ENCODE measurements at places on chromosomes 16 and 17.

GRCh38 chr16:58109330-58109729, 19.9 kb downstream of the CFAP20 start:
- no peak for DNase-seq

GRCh38 chr17:20960871-20961270, 81.9 kb downstream of the USP22 start:
- DNase-seq: no peak

DNA sequence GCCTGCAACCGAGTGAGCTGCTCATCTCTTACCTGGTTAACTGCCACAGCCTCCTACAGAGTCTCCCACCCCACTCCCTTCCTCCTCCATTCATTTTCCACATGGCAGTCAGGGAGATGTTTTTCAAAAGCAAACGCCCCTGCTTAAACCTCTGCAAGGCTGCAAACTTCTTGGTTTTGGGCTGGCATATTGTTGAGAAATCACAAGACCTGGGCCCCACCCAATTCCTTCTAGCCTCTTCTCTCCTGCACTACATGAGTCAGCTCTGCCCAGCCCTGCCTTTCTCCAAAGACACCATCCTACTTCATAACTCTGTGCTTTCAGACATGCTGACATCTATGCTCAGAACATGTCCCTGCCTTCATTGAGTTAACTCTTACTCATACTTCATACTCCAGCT, 136.1 kb downstream of the SPACA3 start:
- no peak for DNase-seq

DNA sequence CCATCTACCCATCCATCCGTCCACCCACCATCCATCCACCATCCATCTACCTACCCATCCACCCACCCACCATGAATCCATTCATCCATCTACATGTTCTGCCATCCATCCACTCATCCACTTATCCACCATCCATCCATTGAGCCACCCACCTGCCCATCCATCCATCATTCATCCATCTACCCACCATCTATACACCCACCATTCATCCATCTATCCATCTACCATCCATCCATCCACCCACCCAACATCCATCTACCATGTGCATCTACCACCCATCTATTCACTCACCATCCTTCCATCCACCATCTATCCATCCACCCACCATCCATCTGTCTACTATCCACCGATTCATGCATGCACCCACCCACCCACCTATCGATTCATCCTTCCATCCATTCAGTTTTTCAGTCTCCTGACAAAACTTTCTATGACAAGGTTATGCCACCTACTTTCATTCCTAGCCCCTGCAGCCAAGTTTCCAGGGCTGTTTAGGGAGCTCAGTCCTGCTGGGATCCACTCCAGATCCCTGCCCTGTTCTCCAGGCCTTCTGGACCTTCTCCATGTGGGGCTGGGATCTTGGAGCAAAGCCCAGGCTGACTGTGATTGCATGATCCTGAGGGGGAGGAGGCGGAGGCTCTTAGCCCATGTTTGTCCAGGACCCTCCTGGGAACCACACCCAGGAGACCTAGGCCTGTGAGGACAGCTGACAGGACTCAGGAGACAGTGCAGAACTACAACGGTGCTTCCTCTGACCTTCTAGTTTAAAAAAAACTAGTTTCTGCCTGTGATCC, 27.4 kb downstream of the BCO1 start:
- DNase-seq: no peak

- no peak for DNase-seq
Measured at GRCh38 chr16:89847940-89848297, 19.6 kb downstream of the SPIRE2 start.

DNA sequence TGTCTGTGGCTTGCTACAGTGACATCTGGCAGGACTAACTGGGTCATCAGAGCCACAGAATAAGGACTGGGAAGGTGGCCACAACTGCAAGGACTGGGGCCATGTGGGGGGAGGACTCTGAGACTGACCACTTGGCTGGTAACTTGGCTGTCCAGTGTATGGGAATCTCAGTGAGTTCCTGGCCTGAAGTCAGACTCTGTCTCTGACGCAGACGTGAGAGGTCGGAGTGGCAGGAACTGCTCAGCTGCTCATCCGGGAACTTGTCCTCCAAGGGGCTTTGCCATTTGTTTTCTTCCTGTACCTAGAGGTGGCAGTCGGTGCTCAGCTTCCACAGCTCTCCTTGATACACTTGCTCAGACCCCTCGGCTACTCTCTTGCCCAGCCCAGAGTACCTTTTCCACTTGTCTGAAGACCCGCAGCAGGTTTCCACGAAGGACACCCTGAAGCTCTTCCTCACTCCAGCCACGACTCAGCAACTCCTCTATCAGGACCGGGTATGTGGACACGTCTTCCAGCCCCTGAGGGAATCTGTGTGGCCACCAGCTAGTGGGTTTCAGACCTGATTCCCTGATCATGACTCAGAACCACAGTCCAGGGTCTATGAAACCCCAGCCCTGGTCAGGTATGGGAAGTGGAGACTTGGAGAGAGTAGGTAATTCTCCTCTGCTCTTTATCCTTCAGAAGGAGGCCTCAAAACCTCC, 7.3 kb upstream of the DPEP3 start:
- no peak for DNase-seq

DNA sequence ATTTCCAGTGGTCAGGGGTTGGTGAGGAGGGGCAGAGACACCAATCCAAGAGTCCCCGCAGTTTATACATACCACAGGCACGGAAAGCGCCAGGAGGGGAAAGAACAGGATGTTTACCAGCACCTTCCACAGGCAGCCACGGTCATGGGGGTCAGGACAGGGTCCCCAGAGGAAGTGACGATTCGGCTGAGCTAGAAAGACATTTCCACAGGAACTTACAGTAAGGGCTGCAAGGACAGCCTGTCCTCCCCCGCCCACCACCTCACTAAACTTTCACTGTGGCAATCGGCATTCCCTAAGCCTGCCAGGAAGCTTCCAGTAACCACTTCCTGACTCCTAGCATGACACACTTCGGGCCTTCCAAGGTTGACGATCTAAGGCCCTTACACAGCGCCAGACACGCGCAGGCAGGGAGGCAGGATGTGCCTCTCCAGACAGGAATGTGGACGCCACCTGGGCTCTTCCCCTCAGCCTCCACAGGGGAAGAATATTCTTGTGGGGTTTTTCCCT, 1.2 kb upstream of the MT2A start:
- DNase-seq: no peak

DNA sequence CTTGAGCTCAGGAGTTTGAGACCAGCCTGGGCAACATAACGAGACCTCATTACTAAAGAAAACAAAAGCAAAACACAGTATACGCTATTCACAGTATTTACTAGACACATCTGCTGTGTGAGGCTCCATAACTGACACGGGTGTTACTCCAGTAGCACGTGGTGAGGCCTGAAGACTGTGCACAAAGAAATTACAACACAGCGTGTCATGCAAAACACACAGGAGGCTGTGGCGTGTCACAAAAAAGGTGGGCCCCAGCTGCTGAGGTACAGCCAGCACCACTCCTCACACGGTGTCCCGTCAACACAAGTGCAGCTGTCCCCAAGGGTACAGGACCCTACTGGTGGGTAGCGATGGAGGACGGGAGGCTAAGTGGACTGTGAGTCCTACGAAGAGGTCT, 2.7 kb downstream of the CYBC1 start:
- DNase-seq: no peak

- no peak for DNase-seq
Measured at GRCh38 chr16:52549011-52549692, 2.2 kb upstream of the TOX3 start.

GRCh38 chr16:2824626-2825025, 5.5 kb upstream of the ZG16B start:
- DNase-seq: no peak

DNA sequence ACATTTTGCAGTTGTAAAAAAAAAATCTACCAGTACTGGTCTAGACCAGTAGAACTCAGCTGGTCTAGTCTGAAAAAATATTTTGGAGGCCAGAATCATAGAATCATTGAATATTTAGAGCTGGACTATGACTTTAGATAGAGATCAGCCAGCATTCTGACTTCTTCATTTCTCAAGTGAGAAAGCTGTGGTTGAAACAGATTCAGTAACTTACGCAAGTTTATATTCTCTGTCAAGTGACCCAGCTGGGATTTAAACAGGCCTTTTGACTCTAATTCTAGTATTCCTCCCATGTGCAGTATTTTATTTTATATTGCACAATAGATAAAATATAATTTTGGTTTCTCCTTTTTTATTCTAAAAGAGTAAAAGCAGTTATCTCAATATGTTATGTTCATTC, 4.9 kb downstream of the TNRC6A start:
- DNase-seq: no peak
